Activated CD8-positive, alpha-beta memory T cell treated with anti-CD3 and anti-CD28 coated beads for 48 hours (primary cell): ENCODE measurements at places on chromosomes 1 and 21.

DNA sequence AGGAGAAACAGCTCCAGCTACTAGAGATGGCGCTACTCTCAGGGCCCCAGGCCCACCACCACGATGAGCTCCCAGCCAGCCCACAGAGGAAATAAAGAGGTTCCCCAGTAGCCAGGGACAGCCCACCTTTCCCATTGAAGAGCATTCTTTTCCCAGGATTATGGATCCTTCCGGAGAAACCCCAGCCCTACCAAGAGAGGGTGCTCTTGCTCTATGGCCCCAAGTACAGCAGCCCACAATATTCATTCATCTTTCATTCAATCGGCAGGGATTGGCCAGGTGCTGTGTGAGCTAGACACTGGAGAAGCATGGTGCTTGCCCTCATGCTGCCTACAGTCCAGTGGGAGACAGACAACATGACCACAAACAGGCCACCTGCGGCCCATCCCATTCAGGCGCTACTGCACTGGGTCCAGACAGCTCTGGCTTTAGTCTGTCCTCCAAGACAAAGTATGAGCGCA lies 29.9 kb downstream of the PMVK start:
- no peak for DNase-seq

- DNase-seq, result no peak
Observed at GRCh38 chr1:58779801-58780382, 4.0 kb downstream of the JUN start.

DNA sequence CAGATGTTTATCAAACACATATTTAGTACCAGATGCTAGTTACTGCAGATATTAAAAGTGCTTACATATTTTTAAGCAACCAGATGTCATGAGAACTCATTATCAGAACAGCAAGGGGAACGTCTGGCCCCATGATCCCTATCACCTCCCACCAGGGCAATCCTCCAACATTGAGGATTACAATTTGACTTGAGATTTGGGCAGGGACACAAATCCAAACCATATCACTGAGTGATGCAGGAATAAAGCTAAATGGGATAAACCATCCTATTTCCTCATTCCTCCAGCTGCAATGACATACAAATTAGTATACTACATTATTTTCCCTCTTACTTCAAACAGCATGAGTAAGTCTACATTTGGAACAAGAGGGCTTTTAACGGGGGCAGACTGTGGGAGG lies 3.1 kb upstream of the KCNK2 start:
- no peak for DNase-seq

GRCh38 chr1:182391028-182391361 lies 595 bp downstream of the GLUL start:
- DNase-seq, result peak; percentile 16

DNA sequence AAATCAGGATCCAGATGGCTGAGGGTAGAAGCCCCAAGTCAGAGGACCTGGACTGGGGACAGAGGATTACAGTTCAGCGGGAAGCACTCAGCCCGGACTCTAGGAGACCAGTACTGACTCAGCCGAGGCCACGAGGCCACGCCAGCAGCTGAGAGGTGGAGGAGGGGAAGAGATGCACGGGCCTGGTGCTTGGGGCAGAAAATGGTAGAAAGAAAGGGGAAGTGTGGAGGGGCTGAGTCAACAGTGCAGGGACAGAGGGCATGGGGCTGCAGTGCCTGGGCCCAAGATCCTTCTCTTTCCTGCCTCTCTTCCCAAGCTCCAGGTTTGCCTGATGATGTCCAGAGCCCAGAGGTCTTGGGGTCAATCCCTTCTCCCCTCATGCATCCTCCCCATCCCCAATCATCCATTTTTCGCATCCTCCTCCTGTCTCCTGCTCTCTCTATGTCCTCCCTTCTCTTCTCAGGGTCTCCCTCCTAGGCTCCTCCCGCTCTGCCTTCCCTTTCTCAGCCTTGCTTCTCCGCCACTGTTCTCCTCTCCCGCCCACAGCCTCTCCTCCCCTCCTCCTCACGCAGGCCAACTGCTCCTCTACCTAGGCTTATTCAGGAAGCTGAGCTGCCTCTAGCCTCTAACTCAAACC lies 7.7 kb downstream of the ARHGEF2 start:
- DNase-seq, result no peak
